PC-9 (cell line): ENCODE measurements at places on chromosomes 2 and 18.

DNA sequence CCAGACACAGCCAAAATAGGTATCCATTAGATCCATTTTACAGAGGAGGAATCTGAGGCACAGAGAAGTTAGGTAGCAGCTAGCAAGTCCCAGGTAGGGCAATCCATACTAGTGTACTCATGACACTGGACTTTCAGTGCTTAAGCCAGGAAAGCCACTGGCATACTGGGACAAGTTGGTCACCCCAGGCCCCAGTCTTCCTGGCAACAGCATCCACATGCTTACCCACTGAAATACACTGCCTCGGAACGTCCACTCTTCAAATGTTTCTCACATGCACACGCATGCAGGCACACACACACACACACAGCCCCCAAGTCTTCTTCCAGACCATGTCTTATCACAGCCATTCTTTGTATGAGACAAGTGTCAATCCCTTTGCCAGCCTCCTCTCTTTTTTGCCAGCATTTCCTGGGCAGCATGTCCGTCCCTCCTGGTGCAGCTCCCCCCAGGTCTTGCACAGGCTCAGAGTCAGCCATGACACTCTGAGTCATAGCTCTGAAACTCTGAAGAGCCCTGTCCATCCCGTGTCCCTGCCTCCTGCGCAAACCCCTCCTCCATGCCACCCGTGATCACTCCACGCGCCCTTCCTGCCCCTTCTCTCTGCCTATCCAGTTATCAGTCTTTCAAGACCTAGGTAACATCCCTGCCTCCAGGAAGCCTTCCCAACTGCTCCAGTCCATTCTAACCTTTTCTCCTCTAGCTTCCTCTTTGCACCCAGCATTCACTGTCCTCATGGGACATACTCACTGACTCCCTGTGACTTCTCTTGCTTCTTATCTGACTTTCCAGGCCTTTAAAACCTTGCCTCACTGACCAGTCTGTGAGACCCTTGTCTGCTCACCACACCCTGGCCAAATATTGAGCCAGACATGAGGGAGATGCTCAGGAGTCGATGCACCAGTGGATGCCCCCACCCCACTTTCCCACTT lies 10.9 kb upstream of the TEX261 start:
- DNase-seq, result no peak

- no peak for DNase-seq
Observed at GRCh38 chr2:133331436-133331835, 236.8 kb downstream of the NCKAP5 start.

DNA sequence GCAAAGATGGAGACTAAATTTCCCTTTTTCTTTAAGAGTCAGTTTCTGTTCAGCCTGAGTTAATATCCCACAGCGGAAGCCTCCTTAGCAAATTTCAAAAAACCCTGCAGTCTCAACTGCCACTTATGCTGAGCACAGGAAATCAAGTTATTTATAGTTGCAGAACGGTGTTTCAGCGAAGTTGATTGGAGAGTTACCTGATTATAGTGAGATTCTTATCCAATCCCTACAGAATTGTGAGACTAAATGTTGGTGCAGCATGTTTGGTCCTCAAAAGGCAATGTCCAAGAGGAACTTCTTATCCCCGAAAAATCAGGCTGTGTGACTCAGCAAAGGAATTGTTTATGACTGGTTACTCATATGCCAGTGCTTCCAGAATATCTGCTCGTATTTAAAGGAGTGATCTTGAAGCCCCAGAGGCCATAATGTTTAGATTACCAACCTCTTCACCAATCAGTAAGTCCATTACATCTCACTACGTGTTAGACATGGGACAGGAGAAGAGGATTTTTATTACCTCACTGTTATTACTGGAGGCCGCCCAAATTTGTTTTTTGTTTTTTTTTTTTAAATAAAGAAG lies 67.9 kb downstream of the LRRFIP1 start:
- DNase-seq, result peak; percentile 97

GRCh38 chr2:133953524-133953923 lies 300.3 kb upstream of the MGAT5 start:
- no peak for DNase-seq

- no peak for DNase-seq
Observed at GRCh38 chr2:154914561-154914960, 216.1 kb downstream of the KCNJ3 start.

DNA sequence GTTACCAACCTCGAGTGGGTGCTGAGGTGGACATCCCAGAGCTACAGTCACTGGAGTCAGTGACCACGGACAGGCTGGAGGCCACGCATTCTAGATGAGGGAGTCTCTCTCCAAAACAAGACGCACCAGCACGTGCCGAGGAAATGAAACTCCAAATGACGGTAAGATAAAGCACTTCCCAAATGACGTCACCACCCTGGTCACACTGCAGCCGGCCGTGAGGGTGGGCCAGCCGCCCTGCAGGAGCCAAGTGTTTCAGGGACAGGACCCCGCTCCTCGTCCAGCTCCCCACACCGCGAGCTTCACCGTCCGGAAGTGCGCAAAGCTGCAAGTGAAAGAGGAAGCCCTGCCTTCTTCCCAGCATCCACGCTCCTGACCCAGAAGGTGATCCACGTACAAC lies 99.4 kb downstream of the ZNF516 start:
- no peak for DNase-seq

DNA sequence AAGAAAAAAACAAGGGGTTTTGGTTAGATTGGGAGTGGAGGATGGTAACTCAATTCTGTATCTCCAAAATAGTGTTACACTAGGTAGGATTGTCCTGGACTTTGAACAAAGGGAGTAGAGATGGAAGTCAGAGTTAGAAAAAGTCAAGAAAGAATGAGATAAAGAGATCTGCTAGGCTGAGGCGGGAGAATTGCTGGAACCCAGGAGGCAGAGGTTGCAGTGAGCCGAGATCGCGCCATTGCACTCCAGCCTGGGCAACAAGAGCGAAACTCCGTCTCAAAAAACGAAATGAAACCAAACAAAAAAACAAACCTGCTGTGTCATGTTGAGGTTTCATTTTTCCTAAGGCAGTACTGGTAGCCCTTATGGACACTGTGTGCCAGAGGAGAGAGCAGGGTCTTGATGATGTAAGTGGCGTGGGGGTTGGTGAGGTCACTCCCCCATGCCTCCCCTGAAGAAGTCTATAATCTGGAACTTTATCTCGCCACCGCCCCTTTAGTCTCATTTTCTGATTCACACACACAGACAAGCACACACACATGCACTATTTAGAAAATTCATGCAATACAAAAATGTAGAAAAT lies 10.5 kb downstream of the DRC1 start:
- DNase-seq, result peak; percentile 38

GRCh38 chr2:161414042-161415033 lies 1.8 kb upstream of the TBR1 start:
- DNase-seq, result no peak

- DNase-seq, result no peak
Observed at GRCh38 chr2:4246364-4247131, 543.2 kb downstream of the DCDC2C start.

- no peak for DNase-seq
Observed at GRCh38 chr2:49837561-49838293, 683.4 kb upstream of the FSHR start.

DNA sequence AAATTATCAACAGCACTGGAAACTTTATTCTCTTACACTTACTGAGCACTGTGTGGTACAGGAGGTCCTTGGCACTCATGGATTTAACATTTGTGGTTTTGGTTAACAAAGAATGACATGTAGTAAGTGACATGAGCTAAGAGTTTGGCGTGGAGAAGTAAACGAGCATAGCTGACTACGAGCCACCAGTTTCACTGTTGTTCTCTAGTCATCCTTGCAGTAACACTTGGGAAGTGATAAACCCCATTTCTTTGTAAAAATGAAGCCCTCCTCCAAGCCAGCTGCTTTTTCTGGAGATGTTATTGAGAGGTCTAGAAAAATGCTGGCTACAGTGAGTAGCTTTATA lies 32.7 kb downstream of the QPCT start:
- no peak for DNase-seq

DNA sequence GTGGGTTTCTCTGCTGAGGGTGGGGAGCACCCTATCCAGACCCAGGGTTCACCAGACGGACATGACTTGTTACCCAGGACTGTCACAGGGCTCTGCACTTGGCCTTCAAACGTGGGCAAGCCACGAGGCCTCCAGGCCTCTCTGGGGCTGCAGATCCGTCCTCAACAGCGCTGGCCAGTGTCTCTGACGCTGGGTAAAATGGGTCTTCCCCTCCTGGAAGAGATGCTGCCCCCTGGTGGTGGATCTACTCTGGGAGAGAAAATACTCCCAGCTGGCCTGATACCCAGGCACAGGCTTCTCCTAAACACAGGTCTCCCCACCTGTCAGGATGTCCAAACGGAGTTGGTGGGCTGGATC lies 3.7 kb downstream of the GPR17 start:
- peak; percentile 83 for DNase-seq

DNA sequence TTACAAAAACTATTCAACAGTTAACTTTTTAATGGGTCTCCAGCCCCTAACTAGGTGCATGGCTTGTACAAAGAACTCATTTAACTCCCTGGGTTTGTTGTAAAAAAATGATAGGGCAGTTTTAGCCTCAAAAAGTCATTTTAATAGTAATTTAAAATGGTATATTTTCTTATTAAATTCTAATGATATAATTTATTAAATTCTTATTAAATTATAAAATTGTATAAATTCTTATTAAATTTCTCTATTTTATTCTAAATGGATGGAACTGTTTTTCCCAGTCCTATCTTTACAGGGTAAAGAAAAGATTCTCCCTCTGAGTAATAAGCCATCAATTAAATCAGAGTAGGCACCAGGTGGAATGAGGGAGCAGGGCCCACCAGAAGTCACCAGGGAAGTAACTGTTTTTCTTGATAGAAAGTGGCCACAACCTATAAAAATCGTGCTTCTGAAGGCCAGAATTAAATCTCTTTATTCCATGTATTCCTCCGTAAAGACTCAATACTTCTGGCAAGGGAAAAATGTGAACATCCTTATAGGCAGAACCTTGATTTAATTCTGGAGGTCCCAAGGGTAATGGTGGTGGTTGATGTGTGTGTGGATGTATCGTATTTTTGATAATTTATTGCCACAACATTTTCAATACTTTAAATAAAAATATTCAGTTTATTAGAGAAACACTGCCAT lies 814 bp downstream of the FKBP7 start:
- DNase-seq, result no peak

GRCh38 chr18:61910101-61910500 lies 17.3 kb upstream of the RNF152 start:
- DNase-seq, result no peak

GRCh38 chr18:34847408-34847807 lies 137.3 kb downstream of the DTNA start:
- DNase-seq, result no peak

- DNase-seq, result no peak
Observed at GRCh38 chr2:186125156-186125555, 360.9 kb upstream of the ZC3H15 start.

DNA sequence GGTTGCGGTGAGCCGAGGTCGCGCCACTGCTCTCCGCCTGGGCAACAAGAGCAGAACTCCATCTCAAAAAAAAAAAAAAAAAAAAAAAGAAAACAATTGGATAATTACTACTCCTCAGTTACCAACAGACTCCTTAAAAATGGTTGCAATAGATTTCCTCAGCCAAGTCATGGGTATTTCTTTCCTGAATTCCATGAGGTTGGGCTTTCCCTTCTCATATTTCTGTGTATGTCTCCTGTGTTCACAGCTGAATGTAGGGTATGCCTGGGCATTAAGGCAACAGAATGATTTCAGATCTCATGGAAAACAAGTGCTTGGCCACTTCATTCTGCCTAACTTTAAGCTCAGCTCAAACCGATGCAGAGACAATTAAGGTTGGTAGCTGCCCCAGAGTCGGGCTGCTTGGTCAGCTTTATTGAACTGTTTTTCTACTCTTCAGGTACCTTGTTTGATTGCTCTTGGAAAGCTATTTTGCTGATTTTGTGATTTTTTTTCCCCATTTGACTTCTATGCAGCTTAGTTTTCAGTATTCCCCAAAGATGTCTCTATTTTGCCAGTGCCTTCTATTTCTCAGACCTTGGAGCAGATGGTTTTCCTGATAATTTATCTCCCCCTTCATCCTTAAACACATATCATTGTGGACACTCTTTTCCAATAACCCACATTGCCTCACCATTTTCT lies 24.8 kb downstream of the KIF5C start:
- DNase-seq, result no peak

- no peak for DNase-seq
Observed at GRCh38 chr18:59470561-59471121, 111.6 kb upstream of the LMAN1 start.

DNA sequence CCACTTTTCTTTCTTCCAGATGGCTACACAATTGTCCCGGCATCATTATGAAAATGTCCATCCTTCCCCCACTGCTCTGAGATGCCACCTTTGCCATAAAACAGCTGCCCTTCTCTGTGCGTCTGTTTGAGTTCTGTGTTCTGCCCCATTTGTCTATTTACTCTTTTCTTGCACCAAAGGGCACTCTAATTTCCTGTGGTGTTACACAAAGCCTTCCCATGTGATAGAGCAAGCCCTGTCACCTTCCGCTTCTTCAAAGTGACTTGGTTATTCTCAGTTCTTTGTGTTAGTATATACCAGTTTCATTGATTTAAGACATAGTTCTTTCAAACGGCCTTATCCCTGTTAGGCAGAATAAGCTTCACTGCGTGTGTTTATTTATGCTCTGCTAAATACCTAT lies 84.1 kb downstream of the FBXO15 start:
- no peak for DNase-seq

- DNase-seq, result peak; percentile 98
Observed at GRCh38 chr2:54545702-54546450, 89.7 kb downstream of the SPTBN1 start.

GRCh38 chr2:66582987-66583880 lies 148.3 kb downstream of the MEIS1 start:
- no peak for DNase-seq

DNA sequence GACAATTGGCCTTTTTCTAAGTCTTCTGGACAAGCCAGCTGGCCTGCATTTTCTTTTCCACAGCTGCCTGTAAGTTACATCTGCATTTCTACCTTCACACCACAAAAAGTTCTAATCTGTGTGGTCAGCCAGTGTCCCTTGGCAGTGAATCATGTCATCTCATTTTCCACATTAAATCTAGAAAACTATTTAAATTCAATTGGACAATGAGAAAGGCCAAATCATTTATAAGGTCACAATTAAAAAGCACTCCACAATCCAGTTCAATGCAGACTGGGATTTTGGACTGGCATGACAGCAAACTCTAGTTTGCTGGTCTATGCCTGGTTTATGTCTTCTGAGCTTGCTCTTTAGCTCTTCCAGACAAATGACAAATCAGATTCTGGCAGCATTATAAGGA lies 494.2 kb upstream of the SPHKAP start:
- DNase-seq, result no peak

DNA sequence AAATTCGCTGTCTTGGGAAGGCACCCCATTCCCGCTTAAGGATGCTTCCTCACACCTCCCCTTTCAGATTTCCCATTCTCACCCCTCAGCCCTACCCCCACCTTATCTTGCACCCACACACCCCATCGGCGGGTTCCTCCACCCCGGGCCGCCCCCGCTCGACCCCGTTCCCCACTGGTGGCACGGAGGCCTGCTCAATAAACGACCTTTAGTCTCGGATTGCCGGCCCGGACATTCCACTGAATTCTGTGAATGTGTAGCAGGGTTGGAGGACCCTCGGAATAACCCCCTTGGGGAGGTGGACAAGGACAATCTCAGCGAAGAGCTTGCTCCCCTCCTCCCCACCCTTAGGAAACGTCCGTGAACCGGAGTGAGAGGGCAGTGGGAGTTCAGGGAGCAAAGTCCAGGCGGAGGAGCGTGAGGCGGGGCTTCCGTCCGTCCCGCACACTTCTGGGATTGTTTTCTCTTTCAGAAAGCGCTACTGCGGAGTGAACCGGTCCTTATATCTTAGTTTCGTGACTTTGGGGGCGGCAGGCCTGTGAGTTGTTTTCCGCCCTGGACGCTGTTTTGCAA lies 2.8 kb upstream of the LBX2 start:
- no peak for DNase-seq
